COLO829 (cell line): ENCODE measurements at places on chromosomes 7 and 10.

GRCh38 chr10:116056445-116057293, 216.3 kb downstream of the GFRA1 start:
- no peak for DNase-seq

DNA sequence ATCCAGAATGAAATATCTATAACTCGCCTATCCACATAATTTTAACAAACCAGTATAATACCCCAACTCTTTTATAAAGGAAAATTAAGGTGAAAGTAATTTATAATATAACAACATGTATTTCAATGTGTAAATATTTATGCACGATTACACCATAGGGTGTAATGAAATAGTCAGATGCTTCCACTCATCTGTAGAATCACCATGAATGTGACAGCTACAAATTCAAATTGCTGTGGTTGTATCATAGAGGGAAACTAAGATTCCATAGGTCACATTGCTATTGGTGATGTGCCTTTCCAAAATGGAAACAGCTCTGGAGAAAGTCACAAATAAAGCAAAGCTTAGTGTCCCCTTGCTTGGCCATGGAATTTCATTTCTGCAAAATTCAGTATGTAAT, 95.7 kb downstream of the CPED1 start:
- no peak for DNase-seq

DNA sequence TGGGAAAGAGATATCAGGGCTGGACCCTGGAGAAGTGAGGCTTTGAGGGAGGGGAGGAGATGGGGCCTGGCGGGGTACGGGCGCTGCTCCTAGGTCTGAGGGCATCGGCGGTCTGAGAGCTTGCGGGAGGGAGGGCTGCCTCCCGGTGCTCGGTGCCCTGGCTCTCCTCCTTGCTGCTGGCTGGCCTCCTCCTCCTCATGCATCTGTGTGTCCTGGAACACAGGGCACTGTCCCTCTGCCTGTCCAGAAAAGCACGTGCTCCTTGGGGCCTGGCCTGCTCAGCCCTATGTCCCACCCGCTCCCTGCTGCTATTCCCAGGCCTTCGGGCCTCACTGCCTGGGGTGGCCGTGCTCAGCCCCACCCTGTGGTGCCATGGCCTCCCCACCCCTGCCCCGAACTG, 166.9 kb downstream of the RNF216 start:
- no peak for DNase-seq

DNA sequence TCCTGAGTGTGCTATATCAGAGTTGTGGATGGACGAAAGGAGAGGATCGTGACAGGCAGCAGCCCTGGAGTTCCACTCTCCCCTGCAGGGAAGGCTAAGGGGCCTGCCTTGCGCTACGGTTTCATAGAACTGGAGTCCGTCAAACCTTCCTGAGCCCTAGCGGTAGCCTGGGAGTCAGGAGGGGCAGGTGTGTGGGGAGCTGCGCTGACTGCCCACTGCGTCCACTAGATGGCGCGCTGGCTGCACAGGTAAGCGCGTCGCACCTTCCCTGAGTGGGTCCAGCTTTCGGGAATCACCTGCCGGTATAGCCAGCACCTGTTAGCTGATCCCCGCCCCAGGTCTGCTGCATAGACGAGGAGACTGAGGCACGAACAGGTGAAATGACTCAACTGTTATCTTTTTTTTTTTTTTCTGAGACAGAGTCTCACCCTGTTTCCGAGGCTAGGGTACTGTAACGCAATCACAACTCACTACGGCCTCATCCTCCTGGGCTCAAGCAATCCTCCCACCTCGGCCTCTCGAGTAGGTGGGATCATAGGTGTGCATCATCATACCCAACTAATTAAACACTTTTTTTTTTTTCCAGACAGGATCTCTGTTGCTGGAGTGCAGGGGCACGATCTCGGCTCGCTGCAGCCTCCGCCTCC, 20.2 kb upstream of the BAIAP2L1 start:
- peak; percentile 64 for DNase-seq

- DNase-seq: no peak
These were observed 191.7 kb upstream of the KLF6 start for GRCh38 chr10:3976718-3977117.

GRCh38 chr10:129057856-129058663, 409.0 kb upstream of the MGMT start:
- DNase-seq: no peak

DNA sequence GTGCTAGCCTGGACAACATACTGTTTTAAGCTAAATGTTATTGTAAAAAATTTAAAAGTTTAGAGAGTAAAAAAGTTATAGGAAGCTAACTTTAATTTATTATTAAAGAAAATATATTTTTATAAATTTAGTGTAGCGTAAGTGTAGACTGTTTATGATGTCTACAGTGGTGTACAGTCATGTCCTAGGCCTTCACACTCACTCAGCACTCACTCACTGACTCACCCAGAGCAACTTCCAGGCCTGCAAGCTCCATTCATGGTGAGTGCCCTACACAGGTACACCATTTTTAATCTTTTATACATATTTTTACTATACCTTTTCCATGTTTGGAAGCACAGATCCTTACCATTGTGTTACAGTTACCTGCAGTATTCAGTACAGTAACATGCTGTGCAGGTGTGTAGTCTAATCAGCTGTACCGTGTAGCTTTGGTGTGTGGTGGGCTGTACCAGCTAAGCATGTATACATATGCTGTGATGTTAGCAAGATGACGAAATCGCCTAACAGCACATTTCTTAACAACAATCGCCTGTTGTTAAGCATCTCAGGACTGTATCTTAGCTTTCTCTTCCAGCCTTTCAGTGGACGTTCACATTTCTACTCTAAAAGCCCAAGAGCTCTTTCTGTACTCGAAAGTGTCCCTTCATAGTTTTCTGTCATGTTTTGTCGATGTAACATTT, 12.5 kb downstream of the RNF32 start:
- DNase-seq: no peak

- DNase-seq: no peak
These were observed 14.2 kb upstream of the ACSL5 start for GRCh38 chr10:112359606-112360307.

DNA sequence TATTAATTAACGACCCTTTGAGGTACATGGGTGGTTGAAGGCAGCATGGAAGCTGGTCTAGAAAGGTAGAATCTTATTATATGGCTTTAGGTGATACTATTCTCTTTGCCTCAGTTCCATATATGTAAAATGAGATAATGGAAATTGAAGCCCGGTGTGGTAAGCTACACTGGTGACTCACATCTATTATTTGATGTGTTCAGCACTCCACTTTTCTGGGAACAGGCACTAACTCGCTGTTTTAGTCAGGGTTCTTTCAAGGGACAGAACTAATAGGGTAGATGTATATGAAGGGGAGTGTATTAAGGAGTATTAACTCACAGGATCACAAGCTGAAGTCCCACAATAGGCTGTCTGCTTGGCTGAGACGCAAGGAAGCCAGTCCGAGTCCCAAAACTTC, 4.4 kb upstream of the TRUB1 start:
- DNase-seq: no peak
